T-helper 2 cell (primary cell): ENCODE measurements at places on chromosomes 7 and 10.

DNA sequence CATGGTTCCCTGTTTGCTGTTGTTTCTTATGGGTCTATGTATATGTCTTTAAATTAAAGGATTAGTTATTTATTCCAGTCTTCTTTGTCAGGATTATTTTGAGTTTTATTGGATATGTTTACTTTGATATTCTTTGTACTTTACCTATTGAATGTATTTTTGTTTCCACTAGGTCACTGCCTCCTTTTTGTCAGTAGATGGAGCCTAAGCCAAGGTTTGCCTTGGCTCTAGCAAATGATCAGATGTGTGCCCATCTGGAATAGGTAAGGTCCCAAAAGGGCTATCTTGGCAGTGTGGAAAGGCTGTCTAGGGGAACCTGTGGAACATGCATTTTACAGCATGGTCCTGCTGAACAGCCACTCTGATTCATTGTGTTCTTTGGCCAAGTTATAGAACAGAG lies 337.3 kb upstream of the GHITM start:
- no peak for DNase-seq

GRCh38 chr10:29255104-29255503 lies 33.8 kb upstream of the LYZL1 start:
- DNase-seq, result no peak

GRCh38 chr7:130909161-130909836 lies 175.3 kb upstream of the KLF14 start:
- no peak for DNase-seq

- no peak for DNase-seq
Observed at GRCh38 chr7:97847791-97848190, 24.4 kb downstream of the ASNS start.

GRCh38 chr7:72058579-72058978 lies 353.6 kb downstream of the CALN1 start:
- DNase-seq, result no peak

DNA sequence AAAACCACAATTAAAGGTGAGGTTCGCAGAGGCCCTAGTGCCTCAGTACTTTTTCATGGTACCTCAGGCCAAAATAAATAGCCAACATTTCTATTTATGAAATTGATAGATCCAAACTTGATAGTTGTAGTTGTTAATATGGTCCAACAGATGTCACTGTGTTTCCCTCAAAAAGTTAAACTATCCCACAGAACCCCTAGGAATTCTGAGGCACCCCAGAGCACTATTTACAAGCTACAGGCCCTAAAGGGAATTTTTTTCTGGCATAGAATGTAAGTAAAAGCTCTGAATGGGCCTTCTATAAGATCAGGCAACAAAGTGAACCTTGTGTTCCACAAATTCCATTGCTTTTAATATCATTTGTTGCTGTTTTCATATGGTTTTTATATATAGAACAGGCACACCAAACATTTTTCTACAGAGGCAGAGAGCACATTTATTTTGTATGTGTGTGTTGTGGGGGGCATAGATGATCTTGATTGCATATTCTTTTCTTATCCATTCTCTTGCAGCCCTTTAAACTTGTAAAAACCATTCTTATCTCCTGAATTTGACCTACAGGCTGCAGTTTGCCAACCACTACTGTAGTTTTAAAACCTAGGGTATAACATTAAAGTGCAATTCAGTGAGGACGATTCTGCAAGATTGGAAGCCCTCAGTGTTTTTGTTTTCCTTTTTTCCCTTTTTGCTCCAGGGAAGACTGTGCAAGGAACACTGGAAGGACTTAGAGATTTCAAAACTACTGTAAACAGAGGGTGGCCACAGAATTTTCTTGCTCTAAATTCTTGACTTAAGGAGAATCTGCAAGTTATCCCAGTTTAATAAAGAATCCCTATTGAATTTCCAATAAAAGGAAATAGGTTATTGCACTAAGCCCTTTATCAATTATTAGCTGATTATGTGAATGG lies 3.5 kb upstream of the ARL4A start:
- DNase-seq, result no peak

DNA sequence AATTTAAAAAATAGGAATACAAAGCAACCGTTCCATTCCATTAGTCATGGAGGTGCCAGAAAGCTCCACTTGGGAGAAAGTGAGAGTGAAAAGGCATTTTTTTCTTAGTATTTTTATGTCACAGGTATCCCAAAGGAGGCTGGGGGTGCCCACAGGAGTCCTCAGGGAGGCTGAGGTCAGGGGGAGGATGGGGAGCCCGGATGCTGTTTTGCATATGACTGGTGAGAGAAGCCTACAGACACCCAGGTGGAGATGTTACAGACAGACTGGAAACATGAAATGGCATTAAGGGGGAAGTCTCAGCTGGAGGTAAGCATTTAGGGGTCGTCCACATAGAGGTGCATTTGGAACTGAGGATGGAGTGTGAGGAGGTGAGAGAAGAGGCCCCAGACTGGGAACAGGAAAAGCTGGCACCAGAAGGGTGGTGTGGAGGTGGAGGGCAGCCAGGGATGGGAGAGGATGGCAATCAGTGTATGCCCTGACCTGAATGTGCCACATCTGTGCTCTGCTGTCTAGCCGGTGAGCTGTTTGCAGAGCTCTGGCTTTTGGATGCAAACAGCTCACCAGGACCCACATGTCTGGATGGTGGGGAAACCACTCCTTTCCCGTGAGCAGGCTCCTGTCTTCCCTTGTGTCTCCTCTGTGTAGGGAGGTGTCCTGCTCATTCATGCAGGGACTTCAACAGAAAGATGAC lies 101.1 kb downstream of the RAMP3 start:
- DNase-seq, result no peak

- no peak for DNase-seq
Observed at GRCh38 chr10:77297393-77297739, 340.2 kb downstream of the KCNMA1 start.

GRCh38 chr7:146138926-146139325 lies 22.3 kb downstream of the CNTNAP2 start:
- no peak for DNase-seq

- DNase-seq, result peak; percentile 19
Observed at GRCh38 chr7:155804897-155805825, 7.1 kb downstream of the SHH start.

GRCh38 chr10:104780946-104781595 lies 140.0 kb downstream of the SORCS3 start:
- no peak for DNase-seq

- DNase-seq, result no peak
Observed at GRCh38 chr10:120917521-120918250, 66.5 kb downstream of the WDR11 start.

- DNase-seq, result peak; percentile 17
Observed at GRCh38 chr7:127322832-127323493, 69.5 kb downstream of the ZNF800 start.

DNA sequence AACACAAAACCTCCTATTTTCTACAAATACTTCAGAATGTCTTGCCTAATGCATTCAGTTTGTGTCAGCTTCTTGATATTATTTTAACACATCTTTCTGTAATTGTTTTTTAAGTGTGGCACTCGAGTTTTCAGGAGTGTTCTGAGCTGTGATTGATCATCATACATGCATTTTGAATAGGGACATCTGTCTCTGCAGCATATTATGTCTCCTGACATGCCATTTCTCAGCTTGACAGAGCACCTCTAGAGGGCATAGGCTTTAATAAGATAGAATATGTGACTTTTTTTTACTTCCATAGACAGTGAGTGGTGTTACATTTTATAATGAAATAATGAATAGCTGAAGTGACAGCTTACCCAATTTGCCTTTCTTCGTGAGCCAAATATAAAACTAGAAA lies 219.2 kb upstream of the HDAC9 start:
- no peak for DNase-seq

GRCh38 chr7:50359995-50360925 lies 55.7 kb downstream of the IKZF1 start:
- DNase-seq, result peak; percentile 88

DNA sequence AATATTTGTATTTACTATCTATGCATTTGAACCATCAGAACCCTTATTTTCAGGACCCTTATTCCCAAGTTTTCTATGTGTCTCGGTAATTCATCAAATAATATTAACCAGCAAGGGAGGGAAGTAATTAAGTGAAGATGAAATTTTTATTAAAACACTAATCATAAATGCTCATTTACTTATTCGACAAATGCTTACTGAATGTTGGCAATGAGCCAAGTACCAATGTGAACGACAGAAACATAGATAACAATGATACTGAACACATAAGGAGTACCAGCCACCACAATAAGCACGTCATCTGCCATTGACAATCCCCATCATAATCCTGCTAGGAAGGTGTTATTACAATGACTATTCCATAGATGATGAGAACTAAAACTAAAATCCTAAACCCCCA lies 45.5 kb downstream of the GRM8 start:
- DNase-seq, result no peak

DNA sequence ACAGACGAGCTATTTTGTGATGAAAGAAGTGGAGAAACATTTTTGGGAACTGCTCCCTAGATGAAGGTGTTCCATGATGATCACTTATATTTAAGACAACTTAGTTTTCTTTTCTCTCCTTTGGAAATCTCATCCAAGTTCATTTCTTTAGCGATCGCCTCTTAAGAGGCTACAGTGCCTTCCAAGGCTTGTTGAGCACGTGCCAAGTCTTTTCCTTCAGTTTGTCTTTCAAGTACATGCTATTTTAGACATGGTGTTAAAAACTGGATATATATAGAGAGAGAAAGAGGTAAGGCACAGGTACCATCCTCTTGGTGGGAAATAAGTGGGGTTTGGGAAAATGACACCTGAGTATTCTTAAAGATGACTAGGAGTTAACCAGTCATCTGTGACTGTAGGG lies 2.7 kb downstream of the ADK start:
- no peak for DNase-seq

- DNase-seq, result no peak
Observed at GRCh38 chr7:3787717-3788264, 486.7 kb downstream of the SDK1 start.

DNA sequence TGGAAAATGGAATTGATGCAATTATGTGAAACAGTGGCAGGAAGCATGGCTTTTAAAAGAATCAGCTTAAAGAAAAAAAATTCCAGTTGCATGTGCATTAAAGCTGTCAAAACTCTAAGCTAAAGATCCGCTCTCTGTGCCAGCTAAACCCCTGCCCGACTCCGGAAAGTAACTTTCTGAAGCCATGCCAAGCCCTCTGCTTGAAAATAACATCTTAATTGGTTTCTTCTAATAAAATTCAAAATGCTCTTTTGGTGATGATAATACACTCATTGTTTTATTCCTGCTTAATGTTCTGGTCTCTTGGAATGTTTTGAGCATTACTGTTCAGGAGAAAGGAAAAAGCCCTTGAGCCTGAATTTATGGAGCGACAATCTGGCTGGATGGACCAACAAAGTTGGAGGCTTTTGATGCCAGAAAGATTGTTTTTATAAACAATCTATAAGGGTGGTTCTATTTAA lies 11.7 kb downstream of the SEMA3C start:
- DNase-seq, result no peak

- no peak for DNase-seq
Observed at GRCh38 chr7:139482662-139483466, 609 bp downstream of the KLRG2 start.

DNA sequence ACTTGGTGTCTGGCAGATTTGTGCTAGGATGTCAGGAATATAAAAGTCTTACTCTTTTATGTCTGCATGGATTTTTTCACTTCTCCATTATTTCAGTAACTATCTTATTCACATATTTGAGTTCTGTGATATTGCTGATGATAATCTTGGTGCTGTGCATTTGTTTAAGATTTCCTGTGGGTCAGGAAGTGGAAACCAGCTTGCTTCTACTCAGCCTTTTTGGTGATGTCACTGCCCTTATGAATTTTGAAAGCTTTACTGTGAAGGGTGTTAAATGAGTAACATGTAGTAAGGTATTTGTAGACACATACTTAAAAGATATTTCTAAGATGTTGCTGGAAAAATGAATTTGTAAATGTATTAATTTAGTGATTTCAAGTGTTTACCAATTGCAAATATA lies 69.5 kb upstream of the VOPP1 start:
- DNase-seq, result no peak

GRCh38 chr10:133143546-133143945 lies 16.5 kb upstream of the KNDC1 start:
- no peak for DNase-seq

- DNase-seq, result no peak
Observed at GRCh38 chr7:79610748-79611304, 157.4 kb upstream of the MAGI2 start.

- no peak for DNase-seq
Observed at GRCh38 chr10:79184145-79184625, 115.4 kb downstream of the ZMIZ1 start.

GRCh38 chr10:50576245-50576815 lies 47.4 kb downstream of the SGMS1 start:
- no peak for DNase-seq

- DNase-seq, result no peak
Observed at GRCh38 chr7:148774471-148774870, 75.8 kb downstream of the CUL1 start.

GRCh38 chr7:48643431-48644013 lies 280.8 kb upstream of the CDC14C start:
- DNase-seq, result no peak

GRCh38 chr7:94294471-94295131 lies 100.1 kb upstream of the COL1A2 start:
- DNase-seq, result no peak

DNA sequence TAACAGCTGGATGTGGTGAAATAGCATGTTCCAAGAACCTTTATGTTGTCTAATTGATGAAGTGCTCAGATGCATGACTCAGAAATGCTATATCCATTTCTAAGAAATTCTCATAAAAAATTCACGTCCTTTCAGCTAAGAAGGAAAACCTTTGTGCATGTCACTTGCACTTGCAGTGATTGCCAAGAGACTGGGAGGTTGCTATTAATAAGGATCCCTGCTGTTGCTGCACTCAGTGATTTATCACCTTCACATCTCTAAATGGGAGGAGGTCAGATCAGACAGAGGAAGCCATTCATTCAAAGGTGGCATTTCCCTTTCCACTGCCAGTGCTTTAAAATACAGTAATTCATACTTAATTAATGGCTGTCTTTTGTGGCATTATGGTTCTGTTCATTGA lies 89.5 kb downstream of the THSD7A start:
- no peak for DNase-seq

DNA sequence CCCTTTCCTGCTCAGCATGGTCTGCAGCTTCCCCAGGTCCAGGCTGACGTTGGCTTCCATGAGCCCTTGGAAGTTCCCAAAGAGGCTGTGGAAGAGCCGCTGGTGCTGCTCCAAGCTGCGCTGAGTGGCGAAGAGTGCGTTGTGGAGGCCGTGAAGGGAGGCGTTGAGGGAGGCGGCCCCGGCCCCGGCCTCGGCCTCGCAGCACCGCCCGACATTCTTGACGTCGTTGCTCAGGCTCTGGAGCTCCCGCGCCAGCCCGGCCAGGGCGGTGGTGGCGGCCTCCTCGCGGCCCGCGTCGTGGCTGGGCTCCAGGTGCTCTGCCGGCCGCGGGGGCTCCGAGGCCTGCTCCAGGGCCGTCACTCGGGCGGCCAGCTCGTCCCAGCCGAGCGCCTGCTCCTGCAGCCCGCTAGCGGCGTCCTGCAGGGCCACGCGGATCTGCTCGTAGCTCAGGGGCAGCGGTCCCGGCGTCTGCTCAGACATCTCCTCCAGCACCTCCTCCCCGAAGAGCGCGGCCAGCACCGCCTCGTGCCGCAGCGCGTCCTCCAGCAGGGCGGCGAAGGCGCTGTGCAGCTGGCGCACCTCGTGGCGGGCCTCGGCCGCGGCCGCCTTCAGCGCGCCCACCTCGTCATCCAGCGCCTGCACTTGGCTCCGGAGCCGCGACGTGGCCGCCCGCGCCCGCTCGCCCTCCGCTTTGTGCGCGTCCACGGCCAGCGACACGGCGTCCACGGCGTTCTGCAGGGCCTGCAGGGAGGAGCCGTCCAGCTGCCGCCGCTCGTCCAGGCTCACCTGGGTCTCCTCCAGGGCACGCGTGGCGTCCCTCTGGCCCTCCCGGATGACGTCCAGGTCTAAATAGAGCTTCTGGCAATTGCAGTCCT lies 14.7 kb downstream of the MMRN2 start:
- DNase-seq, result no peak
